ENCODE measurements at places on chromosomes 11 and 22.

DNA sequence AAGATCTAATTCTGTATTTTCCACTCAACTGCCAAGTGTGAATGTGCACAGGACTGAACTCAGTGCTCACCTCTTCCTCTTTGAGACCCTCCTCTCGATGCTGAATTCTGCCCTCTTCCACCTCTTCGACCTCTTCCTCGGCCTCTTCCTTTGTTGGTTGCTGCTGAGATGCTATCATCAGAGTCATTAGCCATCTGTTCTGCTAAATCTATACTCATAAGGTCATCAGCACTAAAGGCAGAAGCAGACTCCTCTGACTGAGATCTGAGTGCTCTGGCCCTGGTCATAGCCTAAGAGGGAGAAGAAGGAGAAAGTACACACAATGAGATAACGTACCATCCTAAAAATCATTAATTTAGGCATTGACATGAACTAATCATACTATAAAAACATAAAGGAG, 45.9 kb upstream of the GPR83 start:
- no peak for DNase-seq

- DNase-seq, result no peak
Observed at GRCh38 chr11:44575962-44576361, 10.5 kb downstream of the CD82 start.

GRCh38 chr11:95346265-95346664, 115.3 kb upstream of the SESN3 start:
- no peak for DNase-seq

DNA sequence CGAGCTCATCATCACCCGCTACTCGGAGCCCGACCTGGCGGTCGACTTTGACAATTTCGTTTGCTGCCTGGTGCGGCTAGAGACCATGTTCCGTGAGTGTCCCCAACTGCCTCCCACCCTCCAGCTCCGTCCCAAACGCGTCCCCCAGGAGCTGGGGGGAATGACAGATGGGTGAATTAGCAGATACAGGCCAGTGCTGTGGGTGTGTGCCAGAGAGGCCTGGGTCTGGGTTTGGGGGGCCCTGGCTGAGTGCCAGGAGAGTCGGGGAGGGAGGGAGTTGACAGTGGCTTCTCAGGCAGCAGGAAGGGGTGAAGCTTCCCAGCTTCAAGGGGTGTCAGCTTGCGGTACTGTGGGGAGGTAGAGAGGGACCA, 28.6 kb downstream of the CAPN1 start:
- no peak for DNase-seq

GRCh38 chr11:28049338-28050216, 58.4 kb downstream of the KIF18A start:
- peak; percentile 45 for DNase-seq

DNA sequence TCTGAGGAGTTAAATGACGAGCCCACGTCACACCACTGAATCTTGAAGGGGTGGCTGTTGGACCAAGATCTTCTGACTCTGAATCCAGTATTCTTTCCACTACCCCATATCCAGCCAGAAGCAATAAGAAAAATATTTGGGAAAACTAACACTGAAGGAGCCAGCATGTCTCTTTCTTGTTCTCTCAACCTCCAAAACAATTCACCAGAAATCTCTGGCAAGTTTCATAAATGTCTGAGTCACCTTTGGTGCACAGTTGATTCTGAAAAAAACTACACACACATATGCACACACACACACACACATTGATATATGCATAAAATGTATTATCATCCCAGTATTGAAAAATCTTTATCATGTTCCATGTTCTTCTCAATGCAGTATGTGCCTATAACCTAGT, 104.3 kb upstream of the BLID start:
- no peak for DNase-seq

GRCh38 chr22:48866906-48867681, 960.6 kb downstream of the BRD1 start:
- DNase-seq, result no peak

- DNase-seq, result no peak
Observed at GRCh38 chr11:27179334-27179733, 138.7 kb downstream of the BBOX1 start.

GRCh38 chr11:45606514-45607281, 58.7 kb downstream of the CHST1 start:
- no peak for DNase-seq

DNA sequence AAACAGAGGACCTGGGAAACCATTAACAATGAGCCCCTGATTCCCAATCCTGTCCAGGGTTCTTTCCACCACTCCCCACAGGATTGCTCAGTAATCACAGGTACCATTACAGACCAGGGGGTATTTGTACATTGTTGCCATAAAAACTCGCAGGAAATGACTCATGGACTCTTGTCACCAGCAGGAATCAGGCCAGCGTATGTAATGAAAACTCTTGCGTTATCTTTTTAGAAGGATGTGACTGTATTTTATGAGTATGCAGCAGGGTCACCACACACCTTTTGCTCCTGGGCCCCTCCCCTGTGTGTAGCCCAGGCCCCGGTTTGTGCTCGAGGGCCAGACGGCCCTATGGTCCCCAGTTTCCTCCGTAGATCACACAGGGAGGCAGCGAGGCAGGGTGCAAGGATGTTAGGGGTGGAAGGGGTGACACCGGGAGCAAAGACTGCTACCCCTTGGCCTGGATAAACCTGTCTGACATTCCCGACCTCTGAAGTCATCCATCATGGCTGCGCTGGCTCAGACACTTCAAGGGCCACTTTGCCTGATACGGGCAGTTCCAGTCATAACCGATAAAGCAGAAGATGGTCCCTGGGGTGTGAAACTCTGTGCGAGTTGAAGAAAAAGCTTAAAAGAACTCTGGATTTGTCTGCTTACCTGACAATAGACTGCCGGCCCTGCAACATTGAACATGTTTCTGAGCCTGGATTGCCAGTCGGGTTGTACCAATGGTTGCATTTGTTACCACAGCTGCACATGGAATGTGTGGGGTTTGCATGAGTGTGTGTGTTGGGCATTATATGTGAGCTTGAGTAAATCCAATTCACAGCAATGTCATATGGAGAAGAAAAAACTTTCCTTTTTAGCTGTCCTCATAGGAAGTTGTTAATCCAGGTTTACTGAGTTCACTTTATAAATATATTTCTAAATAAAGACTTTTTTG, 56.9 kb downstream of the MICAL2 start:
- peak; percentile 90 for DNase-seq

DNA sequence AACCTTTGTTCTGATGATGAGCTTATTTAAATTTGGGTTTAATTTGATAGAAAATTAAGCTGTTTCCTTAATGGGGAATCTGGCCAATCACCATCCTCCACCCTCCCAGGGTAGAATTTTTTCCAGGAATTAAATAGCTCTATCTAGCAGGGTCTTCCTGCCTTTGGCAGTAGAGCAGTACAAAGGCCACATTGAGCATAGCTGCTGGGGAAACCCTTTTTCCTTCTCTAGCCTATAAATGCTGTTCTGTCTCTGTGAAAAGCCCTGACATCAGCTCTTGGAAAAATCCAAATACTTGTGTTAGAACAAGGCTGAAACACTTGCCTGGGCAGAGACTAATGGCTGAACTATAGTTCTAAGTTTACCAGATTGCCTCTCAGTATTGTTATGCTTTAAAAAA, 55.1 kb downstream of the ARHGEF12 start:
- no peak for DNase-seq

DNA sequence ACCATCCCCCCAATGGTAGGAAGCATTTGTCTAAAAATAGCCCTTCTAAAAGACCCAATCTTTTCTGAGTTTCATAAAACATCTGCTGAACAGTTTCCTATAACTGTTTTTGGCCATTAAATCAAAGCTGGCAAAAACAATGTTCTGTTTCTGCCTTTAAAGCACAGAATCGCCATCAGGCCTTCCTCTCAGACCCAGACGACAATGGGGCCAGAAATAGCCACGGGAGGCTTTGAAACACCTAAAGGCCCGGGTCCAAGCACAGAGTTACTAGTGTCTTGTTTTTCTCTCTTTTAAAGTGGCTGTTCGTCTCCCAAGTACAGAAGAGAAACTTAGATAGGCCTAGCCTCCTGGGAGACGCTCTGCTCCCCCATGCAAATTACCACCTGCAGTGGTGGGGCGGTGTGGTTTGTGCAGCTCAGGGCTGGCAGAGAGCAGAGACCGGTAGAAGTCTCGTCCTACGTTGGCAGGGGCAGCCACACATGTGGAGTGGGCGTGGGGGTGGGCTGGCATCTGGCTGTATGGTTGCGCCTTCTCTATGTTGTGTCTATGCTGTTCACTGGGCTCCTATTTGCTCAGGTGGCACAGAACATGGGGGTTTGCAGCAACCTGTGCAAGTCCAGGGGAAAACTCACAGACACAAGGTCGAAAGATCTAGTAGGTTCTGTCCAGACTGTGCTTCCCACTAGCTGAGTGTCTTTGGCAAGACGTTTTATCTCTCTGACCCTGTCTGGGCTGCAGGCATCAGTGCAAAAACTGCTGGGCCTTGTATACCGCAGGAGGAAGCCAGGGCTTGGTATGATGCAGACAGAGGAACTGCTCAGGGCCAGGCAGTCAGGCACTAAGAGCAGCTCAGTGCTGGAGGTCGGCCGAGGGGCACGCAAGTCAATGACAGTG, 23.6 kb upstream of the ETS1 start:
- DNase-seq, result no peak

GRCh38 chr11:116421529-116422185, 351.1 kb downstream of the BUD13 start:
- no peak for DNase-seq

- no peak for DNase-seq
Observed at GRCh38 chr11:121524233-121524631, 71.5 kb upstream of the SORL1-AS1 start.

DNA sequence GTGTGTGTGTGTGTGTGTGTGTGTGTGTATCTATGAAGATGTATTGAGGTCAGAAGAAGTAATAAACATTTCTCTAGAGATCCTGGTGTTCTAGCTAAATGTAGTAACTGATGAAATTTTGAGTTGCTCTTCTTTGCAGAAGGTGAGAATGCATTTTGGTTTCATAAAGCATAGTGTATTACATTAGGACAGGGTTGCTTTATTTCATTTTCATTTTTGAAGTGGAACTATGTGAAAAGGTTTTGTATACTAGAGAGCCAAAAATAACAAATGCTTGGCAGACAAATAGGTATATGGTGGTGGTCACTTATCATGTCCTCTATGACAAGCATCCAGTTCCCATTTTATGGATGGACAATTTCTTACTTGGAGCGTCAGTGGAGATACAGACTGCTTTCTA, 99.0 kb downstream of the CASP12 start:
- DNase-seq, result no peak

GRCh38 chr11:44566952-44567875, 1.8 kb downstream of the CD82 start:
- no peak for DNase-seq

- DNase-seq, result no peak
Observed at GRCh38 chr11:129023968-129024676, 81.5 kb upstream of the TP53AIP1 start.

DNA sequence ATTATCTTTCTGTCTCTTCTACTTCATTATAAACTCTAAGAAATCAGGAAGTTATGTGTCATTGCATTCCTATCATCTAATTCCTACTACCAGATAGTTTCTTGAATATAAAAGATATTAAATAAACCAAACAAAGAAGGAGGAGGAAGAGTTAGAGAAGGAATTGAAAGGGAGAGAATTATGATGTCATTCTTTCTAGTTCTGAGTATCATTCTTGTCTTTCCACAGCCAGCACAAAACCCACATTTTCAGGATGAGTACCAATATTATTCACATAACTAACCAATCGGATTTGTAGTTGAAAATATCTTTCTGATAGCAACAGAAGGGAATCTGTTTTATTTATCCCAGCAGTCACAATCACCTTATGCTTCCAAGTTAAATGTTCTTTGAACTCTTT, 13.3 kb downstream of the MS4A13 start:
- no peak for DNase-seq

- DNase-seq, result no peak
Observed at GRCh38 chr22:47804281-47804680, 1041.8 kb downstream of the TBC1D22A start.

DNA sequence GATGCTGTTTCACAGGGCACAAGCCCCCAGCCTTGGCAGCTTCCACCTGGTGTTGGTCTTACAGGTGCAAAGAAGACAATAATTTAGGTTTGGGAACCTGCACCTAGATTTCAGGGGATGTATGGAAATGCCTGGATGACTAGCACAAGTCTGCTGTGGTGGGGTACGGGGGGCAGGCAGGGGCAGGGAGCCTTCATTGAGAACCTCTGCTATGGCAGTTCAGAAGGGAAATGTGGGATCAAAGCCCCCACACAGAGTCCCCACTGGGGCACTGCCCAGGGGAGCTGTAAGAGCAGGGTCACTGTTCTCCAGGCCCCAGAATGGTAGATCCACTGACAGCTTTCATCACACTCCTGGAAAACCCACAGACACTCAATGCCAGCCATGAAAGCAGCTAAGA, 686.5 kb downstream of the FAM181B start:
- DNase-seq, result no peak

GRCh38 chr11:65547446-65548125, 10.6 kb downstream of the LTBP3 start:
- no peak for DNase-seq

DNA sequence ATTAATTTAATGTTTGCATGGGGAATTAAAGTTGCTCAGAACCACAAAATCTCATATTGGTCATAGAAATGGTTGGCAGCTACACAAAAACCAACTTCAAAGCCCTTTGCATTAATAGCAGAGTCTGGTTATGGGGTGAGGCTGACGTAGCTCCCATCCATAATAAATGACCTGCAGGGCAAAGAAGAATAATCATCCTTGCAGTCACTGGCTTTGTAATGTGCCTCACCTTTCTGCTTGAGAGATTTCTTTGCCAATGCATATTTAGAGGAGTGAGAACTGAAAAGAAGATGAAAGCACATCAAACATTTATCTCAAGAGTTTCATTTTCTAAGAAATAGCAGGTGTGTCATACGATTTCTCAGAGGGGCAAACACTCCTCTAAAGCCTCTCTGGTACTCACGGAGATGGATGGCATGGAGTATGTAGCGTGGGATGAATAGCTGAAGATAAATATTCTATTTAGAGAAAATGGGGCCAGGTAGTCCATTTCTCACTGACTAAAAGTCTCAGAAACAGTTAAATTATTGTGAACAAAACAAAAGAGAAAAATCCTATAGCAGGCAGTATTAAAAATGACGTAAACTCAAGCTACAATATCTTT, 1491.9 kb downstream of the FAM181B start:
- no peak for DNase-seq

DNA sequence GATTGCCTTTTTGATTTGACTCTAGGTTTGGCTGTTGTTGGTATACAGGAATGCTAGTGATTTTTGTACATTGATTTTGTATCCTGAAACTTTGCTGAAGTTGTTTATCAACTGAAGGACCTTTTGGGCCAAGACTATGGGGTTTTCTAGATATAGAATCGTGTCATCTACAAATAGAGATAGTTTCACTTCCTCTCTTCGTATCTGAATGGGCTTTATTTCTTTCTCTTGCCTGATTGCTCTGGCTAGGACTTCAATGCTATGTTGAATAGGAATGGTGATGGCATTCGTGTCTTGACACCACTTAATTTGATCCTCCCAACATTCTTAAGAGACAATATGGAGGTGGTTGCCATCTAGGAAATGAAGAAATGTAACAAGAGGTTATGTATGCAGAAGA, 388.1 kb upstream of the API5 start:
- DNase-seq, result no peak

GRCh38 chr22:40556641-40557040, 79.9 kb downstream of the MRTFA start:
- no peak for DNase-seq

All from HFFc6 (cell line).